ENCODE measurements at places on chromosomes 2 and 18.

DNA sequence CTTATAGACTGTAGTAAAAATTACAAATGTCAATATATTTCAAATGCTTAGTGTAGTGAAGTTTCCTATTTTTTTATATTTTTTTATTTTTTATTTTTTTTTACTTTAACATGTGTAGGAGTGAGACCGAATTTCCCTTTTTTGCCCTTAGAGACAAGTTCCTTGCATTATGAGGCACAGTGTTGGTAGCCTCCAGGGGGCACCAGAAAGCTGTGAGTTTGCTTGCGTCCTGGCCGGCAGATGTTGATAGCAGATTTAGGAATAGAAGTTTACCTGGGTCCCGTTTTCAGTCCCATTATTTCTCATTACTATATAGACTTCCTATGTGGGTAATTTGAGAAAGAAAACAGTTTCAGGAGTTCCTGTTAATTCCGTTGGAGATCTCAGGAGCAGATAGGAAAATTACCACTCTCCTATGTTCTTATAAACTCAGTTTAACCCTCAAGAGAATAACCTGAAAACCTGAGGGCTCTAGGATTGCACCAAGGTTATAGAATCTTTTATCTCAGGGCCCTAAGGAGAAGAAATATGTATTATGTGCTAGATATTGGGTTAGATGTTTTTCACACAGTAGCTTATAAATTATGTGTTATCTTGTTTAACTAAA, 157.5 kb upstream of the SESTD1 start:
- DNase-seq, result peak; percentile 20

DNA sequence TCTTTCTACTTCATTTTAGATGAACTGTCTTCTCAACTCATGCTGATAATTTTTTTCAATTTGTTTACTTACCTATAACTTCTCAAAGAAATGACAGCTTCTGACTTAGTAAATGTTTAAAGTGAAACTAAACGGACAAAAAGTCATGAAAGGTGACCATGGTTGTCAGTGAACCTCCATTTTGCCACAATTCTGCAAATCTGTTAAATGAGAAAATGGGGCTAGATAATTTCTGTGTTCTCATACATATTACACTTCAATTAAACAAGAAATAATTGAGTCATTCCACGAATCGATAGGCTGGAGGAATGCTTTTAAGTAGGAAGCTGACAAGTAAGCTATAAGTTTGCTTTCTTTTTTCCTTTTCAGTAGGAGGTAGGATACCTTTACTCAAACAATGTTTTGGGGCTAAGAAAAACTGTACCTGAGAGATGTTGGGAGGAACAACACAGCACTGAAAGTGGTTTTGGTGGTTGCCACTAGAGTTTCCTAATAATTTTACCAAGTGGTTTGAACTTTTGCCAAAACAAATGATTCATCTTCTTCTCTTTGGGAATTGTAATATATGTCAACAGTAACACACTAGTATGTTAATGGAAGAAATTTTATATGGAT, 17.1 kb downstream of the DYNAP start:
- DNase-seq, result no peak

DNA sequence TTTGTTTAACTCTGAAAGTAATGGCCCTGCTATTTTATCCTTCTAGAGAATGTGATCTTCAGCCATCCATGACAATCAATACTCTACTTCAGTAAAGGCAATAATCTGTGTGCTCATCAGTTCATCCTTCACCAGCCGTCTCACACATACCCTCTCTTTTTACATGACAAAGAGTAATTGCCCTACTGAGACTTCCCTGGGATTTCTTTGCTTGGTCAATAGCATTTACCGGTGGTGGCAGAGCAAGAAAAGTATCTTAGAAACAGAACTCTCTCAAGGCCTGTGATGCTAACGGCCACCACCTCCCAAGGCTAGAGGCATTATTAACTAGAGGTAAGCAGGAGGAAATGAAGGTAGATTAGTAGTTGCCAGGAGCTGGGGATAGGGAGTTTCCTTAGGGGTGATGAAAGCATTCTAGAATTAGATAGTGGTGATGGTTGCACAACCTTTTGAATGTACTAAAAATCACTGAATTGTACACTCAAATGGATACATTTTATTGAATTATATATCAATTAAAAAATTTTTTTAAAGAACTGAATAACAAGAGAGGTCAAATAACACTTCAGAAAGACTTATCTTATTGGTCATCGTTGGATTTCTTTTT, 57.9 kb upstream of the EPC2 start:
- DNase-seq, result no peak

GRCh38 chr2:210961249-210961648, 404.9 kb downstream of the CPS1 start:
- no peak for DNase-seq

GRCh38 chr2:126953483-126953882, 54.8 kb downstream of the TEX51 start:
- no peak for DNase-seq
